LNCaP clone FGC (cell line): ENCODE measurements at places on chromosomes 7 and 10.
A peak's percentile ranks its signal among the peaks of the same experiment; 100 is the strongest.

- no peak for DNase-seq
Measured at GRCh38 chr7:32103361-32103760, 33.2 kb upstream of the PDE1C start.

DNA sequence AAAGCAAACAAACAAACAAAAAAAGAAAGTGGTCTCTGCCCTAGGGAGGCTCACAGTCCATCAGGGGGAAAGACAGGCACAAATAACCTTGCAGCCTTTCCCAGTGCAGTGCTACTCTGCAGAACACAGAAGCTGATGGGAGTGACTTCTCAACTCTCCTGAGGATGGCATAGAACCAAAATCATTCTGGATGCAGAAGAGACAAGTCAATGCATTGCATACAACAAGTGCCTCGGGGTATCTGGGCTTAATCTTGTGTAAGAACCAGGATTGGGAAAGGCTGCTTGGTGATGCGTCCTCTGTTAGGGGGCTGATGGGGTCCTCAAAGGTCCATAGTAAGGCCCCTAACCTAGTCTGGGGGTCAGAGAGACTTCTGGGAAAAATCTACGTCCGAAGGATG, 68.9 kb downstream of the NEURL1 start:
- no peak for DNase-seq

GRCh38 chr10:68086910-68087684, 12.0 kb upstream of the HERC4 start:
- peak; percentile 36 for DNase-seq

DNA sequence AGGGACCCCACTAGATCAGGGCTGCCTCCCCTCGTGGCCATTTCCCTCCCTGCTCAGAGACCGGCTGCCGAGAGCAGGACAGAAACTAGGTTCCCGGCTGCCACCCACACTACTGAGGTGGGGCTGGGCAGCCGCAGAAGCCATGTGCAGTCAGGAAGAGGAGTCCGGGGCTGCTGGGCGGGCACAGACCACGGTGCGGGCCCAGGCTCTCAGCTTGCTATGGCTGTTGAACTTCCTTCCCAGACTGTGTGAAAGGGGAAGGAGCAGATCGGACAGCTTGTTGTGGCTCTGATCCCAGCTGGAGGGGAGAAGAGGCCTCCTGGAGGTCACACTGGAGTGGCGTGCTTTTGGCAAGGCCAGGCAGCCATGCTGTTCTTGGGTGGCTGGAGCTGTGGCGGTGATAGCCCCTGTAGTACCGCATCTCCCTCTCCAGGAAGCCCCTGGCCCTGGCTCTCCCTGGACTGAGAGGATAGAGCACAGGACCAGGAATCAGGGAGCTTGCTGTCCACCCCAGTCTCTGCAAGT, 56.8 kb downstream of the HK1 start:
- DNase-seq = no peak

DNA sequence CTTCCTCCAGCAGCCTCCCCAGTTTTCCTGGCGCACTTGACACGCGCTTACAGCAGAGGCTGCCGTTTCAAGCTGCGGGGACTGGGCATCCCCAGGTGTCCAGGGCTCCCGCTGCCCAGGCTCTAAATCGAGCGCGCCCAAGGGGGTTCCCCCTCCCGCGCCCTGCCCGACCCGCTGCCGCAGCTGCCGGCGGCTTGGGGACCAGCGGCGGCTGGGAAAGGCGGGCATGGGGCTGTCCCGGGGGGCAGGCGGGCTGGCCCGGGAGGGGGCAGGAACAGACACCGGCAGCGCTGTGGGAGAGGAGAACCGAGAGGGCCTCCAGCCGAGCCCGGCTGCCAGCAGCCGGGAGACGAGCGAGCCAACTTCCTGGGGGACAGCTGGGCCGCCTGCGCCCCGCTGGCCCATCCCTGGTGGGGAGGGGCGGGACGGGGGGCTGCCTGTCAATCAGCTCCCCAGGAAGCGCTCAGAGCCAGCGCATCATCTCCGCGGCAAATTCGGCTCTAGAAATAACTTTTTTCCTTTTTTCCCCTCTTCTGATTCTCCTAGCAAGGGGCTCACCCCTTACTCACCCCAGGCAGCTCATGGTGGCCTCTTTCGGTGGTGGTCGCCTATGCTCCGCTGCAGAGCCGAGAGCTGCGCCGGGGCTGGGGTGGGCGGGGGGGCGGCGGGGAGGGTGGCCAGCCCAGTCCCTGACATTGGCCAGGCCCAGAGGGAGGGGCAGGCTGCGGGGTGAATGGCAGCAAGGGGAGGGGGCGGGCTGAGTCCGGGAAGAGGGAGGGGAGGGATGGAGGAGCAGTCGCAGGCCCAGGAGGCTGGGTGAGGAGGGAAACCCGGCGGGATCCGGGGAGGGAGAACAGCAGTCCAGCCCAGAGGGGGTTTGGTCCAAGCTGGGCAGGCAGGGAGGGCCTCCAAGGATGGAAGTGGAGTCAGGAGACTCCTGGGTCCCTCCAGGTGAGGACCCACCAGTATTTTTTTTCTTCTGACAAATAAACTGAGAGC, 14.7 kb downstream of the GRID2IP start:
- no peak for DNase-seq

DNA sequence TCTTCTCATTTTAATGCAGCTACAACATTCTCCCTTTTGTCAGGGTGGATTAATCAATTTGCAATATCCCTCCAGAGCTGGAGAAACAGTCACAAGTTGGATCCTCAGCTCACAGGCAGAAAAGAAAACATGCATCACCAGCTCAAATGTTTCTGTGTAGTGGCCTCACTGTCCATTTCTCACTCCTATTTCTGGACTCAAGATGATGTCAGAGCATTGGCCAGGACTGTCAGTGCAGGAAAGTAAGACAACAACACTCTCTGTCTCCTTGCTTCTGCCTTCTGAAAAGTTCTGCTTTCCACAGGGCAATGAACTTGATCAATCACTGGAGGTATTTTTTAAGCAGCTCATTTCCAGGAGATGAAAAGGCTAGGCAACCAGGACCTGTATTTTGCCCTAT, 8.2 kb upstream of the SVIL start:
- DNase-seq = no peak

GRCh38 chr7:24444666-24445440, 128.4 kb upstream of the PALS2 start:
- DNase-seq = no peak

DNA sequence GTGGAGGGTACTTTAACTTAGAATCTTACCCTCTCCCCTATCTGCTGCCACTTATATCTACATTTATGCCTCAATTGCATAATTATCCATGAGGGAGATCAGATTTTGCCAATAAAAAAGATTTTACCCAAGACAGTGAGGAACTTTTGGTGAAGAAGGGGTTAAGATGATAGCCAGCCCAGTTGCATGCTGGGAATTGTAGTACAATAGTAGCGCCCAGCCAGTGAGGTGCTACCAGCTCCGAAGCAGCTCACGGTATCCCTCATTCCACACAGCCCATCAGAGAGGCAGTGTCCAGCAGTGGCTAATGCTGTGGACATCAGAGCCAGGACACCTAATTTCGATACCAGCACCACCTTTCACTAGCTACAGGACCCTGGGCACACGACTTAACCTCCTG, 5.9 kb upstream of the LGI1 start:
- DNase-seq = no peak

- DNase-seq = no peak
Measured at GRCh38 chr7:97450516-97450915, 281.4 kb upstream of the TAC1 start.

- no peak for DNase-seq
Measured at GRCh38 chr10:44282626-44283300, 102.1 kb downstream of the CXCL12 start.

DNA sequence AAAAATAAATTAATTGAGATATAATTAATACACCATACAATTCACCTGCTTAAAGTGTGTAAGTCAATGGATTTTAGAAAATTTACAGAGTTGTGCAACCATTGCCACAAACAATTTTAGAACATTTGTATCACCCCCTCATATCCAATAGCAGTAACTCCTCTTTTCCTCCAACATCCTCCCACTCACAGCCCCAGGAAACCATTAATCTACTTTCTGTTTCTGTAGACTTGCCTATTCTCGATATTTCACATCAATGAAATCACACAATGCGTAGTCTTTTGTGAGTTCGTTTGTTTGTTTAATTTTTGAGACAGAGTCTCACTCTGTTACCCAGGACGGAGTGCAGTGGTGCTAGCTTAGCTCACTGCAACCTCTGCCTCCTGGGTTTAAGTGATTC, 13.7 kb upstream of the HERC4 start:
- no peak for DNase-seq

GRCh38 chr10:12691596-12691995, 309.9 kb downstream of the CCDC3 start:
- no peak for DNase-seq

- DNase-seq = no peak
Measured at GRCh38 chr7:98641646-98642500, 24.8 kb downstream of the NPTX2 start.

GRCh38 chr10:33233635-33234034, 100.8 kb downstream of the NRP1 start:
- DNase-seq = no peak

DNA sequence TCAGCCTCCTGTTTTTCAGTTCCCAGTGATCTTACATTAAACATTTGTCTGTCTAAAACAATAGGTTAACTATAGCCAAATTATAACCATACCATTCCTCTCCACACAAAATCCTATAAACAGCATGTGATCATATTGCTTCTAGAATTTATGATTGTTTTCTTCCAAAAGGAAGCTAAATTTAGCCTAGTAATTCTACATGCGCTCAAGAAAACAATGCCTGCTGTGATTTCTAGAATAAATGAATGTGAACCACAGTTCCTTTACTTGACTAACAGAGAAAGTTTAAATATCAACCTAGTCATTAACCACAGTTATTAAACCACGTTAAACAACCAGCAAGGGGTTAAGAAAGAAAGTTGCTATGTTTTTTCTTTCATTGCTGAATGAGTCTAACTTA, 26.4 kb downstream of the MET start:
- DNase-seq = no peak

GRCh38 chr7:85078181-85078580, 108.7 kb downstream of the SEMA3D start:
- no peak for DNase-seq

DNA sequence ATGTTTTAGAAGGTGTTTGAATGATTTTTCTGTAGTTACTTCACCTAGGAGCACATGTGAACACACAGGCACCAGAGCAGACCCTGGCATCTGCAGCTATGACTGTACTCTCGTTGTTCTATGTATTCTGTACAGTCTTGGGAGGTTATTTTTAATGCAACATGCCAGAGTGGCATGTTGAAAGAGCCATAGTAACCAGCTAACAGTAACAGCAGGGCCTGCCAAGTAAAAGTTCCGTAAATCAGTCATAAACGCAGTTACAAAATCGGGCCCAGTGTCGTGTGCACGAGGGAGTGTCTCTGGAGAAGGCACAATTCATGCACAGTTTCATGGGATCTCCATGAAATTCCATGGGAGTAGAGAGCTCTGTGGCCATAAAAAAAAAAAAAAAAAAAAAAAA, 108.3 kb upstream of the CDK6 start:
- no peak for DNase-seq

GRCh38 chr10:12701696-12702095, 299.8 kb downstream of the CCDC3 start:
- DNase-seq = no peak

DNA sequence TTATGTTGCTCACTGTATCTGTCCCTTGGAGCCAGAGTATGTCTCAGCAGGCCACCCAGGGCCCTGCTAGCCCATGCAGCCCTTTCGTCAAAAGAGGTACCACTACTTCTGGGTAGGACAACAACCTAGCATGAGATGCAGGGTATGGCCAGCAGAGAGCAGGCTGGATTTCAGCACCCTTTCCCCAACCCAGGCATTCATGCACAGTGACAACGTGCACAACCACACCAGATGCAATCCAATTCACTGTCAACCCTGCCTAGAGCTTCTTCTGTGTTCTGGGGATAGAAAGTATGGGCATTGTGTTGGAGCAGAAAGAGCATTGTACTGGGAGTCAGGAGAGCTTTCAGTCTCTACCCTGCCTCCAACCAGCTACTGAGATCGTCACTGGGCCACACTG, 37.9 kb downstream of the JAZF1 start:
- no peak for DNase-seq

DNA sequence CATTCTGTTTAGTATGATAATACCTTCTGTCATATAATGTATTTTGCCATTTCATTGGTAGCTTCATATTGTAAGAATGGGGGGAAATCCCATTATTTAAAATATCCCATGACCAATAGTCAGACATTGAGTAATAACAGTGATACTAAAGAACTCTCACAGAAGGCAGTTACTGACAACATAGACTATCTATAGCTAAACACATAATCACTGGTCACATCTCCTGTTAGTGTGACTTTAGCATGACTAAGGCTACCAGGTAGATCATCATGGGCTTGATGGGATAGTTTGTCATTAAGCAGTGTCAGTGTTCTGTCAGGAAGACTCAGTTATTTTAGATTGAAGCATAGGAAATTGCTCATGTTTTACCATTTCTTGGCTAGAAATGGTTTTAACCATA, 16.4 kb downstream of the OPN1SW start:
- no peak for DNase-seq

DNA sequence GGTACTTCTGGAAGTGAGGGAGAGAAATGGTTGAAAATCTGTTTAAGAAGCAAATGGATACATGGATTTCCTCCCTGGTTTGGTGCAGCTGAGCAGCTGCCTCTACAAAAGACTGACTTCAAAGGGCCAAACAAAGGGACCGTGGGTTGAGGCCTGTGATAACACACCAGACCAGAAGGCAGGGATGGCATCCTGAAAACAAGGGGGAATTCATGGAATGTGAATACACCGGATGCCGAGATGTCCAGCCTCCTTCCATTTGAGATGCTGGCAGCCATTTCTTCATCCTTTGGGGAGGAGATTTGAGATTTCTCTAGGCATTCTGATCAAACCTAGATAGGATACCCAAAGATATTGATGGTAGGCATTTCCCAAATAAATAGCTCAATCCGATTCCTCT, 36.9 kb downstream of the TAF3 start:
- no peak for DNase-seq

GRCh38 chr10:18369859-18370473, 229.7 kb downstream of the CACNB2 start:
- DNase-seq = no peak

GRCh38 chr7:142749218-142749993, at the start of gene PRSS1:
Gene PRSS1, plus strand, starts transcription at chr7:142749472. Its CDS starts 13 bp downstream, at chr7:142749485.
- peak; percentile 22 for DNase-seq
